Activated CD4-positive, alpha-beta T cell treated with anti-CD3 and anti-CD28 coated beads, Interleukin-2, amount 10 ng/mL, durations not matched to agents 7 days and 5 days (primary cell): ENCODE measurements at places on chromosomes 5 and 9. TPM values are rescaled to one million over a fixed set of nuclear protein-coding genes. Genes with fewer than 3 reads are reported as not detected.
A peak's percentile ranks its signal among the peaks of the same experiment; 100 is the strongest.

- DNase-seq, result no peak
- no peaks in the 10 kb centered on the region for H3K4me1 ChIP-seq
- H3K4me3 ChIP-seq, result no peak overlapping the region
- H3K27ac ChIP-seq, result no peak overlapping the region
Measured at GRCh38 chr5:87949676-87950631, 318.7 kb downstream of the TMEM161B start.

- H3K36me3 ChIP-seq, result no peaks in the 10 kb centered on the region
- H3K4me3 ChIP-seq, result no peak overlapping the region
- no peak for DNase-seq
- H3K27ac ChIP-seq, result no peak overlapping the region
Measured at GRCh38 chr5:135743705-135744411, 90.6 kb upstream of the SLC25A48 start.

DNA sequence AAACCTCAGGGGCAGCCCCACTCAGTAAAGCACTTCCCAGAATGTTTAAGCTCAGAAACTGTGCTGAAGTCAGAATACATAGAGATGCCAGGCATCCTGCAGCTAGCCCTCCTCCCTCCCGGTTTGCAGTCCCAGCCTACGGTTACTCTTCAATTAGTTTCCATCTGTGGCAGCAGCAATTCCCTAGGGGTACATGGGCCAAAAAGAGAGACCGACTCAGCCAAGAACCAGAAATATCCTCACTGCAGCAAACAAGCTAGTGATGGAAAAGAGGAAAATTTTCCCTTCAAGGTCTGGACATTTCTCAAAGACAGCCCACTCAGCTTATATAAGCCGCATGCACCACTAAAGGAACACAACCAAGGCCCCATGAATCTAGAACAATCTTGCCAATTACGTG is 89.1 kb upstream of the PPP2R2B start:
- no peak overlapping the region for H3K27ac ChIP-seq
- no peaks in the 10 kb centered on the region for H3K4me1 ChIP-seq
- peaks cover 2% of the 10 kb centered on the region for H3K27me3 ChIP-seq
- H3K4me3 ChIP-seq, result no peak overlapping the region
- no peaks in the 10 kb centered on the region for H3K36me3 ChIP-seq
- no peak for DNase-seq

SPINK6 gene
- total RNA-seq, result not detected

DNA sequence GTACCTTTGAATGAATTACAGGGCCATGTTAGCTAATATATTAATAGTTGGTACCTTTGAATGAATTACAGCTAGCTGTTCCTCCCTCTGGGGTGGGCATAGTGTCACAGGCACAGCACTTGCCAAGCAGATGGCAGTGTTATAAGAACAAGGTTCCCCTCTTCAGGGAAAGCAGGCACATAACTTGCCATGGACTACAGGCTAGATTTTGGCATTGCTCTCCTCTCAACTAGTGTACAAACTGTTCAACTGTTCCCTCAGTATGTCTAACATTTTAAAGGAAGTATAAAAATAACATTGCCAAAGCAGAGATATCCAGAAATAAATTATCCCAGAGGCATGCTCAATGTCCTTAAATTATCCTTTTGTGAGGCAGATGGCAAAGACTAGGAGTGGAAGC is 33.7 kb downstream of the ABITRAM start:
- H3K4me3 ChIP-seq, result no peak overlapping the region
- H3K36me3 ChIP-seq, result peaks cover 11% of the 10 kb centered on the region
- no peak for DNase-seq
- H3K27ac ChIP-seq, result no peak overlapping the region

- no peaks in the 10 kb centered on the region for H3K4me1 ChIP-seq
- H3K4me3 ChIP-seq, result no peak overlapping the region
- no peak for DNase-seq
- H3K27ac ChIP-seq, result no peak overlapping the region
Measured at GRCh38 chr9:117466111-117466510, 51.3 kb upstream of the ASTN2 start.

GRCh38 chr5:159331093-159331973 is 1.0 kb upstream of the IL12B start:
- H3K27me3 ChIP-seq, result peaks cover 14% of the 10 kb centered on the region
- H3K27ac ChIP-seq, result peak overlapping the region; percentile 82
- DNase-seq, result peak; percentile 73
- H3K36me3 ChIP-seq, result peaks cover 8% of the 10 kb centered on the region

DNA sequence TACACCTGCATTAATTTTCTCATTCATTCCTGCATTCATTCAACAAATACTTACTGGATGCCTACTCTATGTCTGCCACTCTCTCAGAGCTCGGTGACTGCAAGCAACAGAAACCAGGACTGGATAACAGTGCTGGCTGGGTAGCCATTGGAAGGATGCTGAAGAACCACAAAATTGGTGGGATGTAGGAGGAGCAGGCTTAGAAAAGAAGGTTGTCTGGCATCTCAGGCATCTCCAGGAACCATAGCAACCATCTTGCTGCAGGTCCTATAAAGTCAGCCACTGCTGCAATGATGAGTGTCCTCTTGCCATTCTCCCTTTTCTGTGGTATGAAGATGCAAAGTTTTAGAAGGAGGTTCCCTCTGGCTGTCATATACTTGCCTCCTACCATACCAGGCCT is 168.6 kb downstream of the FGF18 start:
- H3K36me3 ChIP-seq, result no peaks in the 10 kb centered on the region
- DNase-seq, result no peak
- H3K4me3 ChIP-seq, result no peak overlapping the region
- H3K4me1 ChIP-seq, result no peaks in the 10 kb centered on the region
- H3K27ac ChIP-seq, result no peak overlapping the region

DNA sequence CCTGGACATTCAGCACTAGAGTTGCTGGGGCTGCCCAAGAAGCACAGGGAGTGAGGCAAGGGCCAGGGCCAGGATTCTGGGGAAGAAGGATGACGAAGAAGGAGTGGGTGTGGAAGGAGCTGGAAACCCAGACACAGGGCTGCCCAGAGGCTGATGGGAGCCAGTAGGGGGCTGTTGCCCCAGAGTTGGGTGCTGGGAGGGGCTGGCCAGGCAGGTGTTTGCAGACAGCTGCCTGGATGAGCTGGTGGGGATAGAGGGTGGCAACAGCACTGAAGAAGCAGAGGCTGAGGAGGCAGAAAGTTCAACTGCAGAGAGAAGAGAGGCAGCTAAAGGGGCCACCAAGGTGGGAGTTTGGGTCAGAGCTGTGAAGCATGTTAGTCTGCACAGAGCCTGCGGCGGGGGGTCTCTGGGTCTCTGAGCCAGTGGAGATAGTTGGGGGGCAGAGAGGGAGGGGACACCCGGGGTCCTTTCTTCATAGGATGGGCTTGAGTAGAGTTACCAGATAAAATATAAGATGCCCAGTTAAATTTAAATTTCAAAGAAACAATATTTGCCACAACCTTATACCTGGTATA is 2.5 kb upstream of the AQP7 start:
- no peak overlapping the region for H3K4me3 ChIP-seq
- no peak overlapping the region for H3K27ac ChIP-seq
- H3K4me1 ChIP-seq, result peaks cover 18% of the 10 kb centered on the region
- H3K36me3 ChIP-seq, result no peaks in the 10 kb centered on the region
- H3K27me3 ChIP-seq, result peaks cover 2% of the 10 kb centered on the region
- DNase-seq, result no peak

PCDHGA8 gene
- not detected for total RNA-seq

DNA sequence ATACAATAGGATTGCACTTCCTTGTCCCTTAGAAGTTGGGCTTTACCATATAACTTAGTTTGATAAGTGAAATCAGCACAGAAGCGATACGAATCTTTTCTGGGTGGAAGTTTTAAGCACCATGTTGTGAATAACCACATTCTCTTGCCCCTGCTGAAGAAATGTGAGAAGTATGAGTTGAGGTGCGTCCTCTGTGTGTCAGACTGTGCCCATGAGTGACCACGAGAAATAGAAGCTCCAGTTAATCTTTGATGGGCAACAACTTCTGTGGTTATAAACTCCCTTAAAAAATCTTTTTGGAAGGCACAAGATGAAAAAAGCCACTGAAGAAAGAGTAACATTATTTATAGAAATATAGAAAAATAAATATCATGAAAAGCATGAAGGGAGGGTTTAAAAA is 668.2 kb downstream of the DTWD2 start:
- H3K27me3 ChIP-seq, result no peaks in the 10 kb centered on the region
- DNase-seq, result no peak
- no peaks in the 10 kb centered on the region for H3K36me3 ChIP-seq
- no peak overlapping the region for H3K4me3 ChIP-seq
- no peak overlapping the region for H3K27ac ChIP-seq

ARSI gene
- total RNA-seq, result not detected

GRCh38 chr9:118829334-118829733 is 539.9 kb downstream of the BRINP1 start:
- H3K27ac ChIP-seq, result no peak overlapping the region
- no peaks in the 10 kb centered on the region for H3K36me3 ChIP-seq
- DNase-seq, result no peak
- no peaks in the 10 kb centered on the region for H3K4me1 ChIP-seq
- H3K4me3 ChIP-seq, result no peak overlapping the region
- no peaks in the 10 kb centered on the region for H3K27me3 ChIP-seq

DNA sequence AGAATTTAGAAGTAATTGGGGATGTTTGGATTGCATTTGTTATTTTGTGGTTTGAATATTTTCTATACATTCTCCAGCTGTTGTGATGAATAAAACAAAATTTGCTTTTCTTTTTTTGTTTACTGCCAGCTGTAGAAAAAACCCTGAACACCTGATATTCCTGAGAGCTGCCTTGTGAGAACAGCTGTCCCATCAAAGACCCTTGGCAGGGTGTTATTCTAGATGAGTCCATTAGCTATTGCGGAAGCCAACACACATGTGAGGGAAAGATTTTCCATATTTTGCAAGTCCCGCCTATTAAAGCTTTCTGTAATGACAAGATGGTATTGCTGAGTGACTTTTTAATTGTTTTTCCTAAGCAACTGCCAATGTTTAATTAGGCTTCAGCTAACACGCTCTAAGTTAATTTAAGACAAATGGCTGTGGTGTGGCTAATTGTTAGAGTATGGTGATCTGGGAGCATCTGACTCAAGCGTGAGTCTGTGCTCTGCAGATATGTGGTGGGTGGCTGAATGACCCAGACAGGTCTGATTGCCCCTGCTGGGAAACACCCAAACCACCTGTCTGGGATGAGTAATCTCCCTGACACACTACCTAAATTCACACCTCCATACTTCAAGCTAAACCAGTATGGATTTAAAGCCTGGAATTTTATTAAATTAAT is 86.5 kb upstream of the PRLR start:
- H3K4me3 ChIP-seq, result no peak overlapping the region
- H3K27ac ChIP-seq, result no peak overlapping the region
- no peak for DNase-seq
- peaks cover 7% of the 10 kb centered on the region for H3K27me3 ChIP-seq
- peaks cover 8% of the 10 kb centered on the region for H3K4me1 ChIP-seq

DNA sequence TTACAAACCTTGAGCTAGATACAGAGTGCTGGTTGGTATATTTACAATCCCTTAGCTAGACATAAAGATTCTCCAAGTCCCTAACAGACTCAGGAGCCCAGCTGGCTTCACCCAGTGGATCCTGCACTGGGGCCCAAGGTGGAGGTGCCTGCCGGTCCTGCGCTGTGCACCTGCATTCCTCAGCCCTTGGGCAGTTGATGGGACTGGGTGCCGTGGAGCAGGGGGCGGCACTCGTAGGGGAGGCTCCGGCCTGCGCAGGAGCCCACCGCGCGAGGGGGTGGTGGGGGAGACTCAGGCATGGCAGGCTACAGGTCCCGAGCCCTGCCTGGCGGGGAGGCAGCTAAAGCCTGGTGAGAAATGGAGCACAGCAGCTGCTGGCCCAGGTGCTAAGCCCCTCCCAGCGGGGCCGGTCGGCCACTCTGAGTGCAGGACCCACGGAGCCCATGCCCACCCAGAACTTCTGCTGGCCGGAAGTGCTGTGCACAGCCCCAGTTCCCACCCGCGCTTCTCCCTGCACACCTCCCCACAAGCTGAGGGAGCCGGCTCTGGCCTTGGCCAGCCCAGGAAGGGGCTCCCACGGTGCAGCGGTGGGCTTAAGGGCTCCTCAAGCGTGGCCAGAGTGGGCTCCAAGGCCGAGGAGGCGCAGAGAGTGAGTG is 1464.7 kb downstream of the EFNA5 start:
- DNase-seq, result no peak
- no peak overlapping the region for H3K4me3 ChIP-seq
- no peak overlapping the region for H3K27ac ChIP-seq

DNA sequence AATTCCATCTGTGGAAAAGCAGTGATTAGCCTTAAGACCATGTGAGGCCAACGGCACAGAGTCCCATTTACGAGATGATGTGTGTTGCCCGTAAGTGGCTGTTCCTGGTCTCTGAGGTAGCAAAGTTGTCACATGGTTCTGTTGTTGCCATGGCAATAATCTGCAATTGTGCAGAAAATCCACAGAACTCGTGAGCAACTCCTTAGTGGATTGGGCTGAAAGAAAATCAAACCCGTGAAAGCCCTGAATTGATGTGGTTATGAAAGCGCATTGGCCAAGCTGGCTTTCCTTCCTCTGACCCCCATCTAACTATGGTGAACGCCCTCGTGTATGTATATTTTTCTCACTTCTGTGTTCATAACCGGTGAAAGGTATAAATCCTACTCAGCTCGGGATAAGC is 614.7 kb downstream of the EBF1 start:
- H3K36me3 ChIP-seq, result no peaks in the 10 kb centered on the region
- no peak for DNase-seq
- no peak overlapping the region for H3K4me3 ChIP-seq
- no peak overlapping the region for H3K27ac ChIP-seq

DNA sequence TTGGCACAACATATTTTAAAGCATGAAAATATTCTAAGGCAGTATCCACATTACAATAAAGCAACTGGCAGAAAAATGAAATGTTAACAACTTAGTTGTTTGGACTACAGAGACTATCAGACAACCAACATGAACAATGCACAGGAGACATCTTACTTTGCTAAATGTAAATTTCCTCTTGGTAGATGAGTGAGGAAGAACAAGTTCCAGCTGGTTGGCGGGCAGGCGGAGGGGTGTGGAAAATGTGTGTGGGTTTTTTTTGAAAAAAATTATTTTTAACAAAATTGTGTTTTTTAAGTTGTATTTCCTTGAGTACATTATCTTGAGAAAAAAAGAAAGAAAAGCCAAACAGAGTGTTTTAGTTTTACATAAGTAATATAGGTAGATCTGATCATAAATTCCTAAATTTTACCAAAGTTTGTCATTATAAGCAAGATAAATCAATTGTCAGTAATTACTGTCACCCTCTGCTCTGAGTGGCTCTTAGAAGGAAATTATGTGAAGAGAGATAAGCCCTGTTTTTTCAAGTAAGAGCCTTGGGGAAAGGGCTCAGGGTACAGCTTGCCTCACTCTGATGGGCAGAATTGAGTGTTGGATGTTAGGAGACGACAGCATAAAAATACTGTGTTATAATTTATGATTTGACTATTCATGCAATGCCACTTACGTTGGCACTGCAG is 42.5 kb downstream of the TMEM167A start:
- no peak overlapping the region for H3K4me3 ChIP-seq
- H3K36me3 ChIP-seq, result no peaks in the 10 kb centered on the region
- no peaks in the 10 kb centered on the region for H3K27me3 ChIP-seq
- H3K4me1 ChIP-seq, result no peaks in the 10 kb centered on the region

GRCh38 chr5:81650987-81651386 is 99.9 kb downstream of the SSBP2 start:
- no peak for DNase-seq
- no peak overlapping the region for H3K4me3 ChIP-seq
- H3K27ac ChIP-seq, result no peak overlapping the region
- peaks cover 4% of the 10 kb centered on the region for H3K4me1 ChIP-seq
- H3K27me3 ChIP-seq, result no peaks in the 10 kb centered on the region

LMNB1 gene
- 337 TPM for total RNA-seq

GRCh38 chr5:109230369-109230768 is 179.4 kb downstream of the PJA2 start:
- H3K4me1 ChIP-seq, result no peaks in the 10 kb centered on the region
- DNase-seq, result no peak
- H3K27me3 ChIP-seq, result no peaks in the 10 kb centered on the region
- no peak overlapping the region for H3K27ac ChIP-seq
